ENCODE measurements at places on chromosomes 16 and 17.

- DNase-seq, result no peak
Observed at GRCh38 chr17:42002792-42003301, 14.4 kb downstream of the DNAJC7 start.

GRCh38 chr17:41366070-41366469 is 3.5 kb downstream of the KRT33B start:
- DNase-seq, result no peak

DNA sequence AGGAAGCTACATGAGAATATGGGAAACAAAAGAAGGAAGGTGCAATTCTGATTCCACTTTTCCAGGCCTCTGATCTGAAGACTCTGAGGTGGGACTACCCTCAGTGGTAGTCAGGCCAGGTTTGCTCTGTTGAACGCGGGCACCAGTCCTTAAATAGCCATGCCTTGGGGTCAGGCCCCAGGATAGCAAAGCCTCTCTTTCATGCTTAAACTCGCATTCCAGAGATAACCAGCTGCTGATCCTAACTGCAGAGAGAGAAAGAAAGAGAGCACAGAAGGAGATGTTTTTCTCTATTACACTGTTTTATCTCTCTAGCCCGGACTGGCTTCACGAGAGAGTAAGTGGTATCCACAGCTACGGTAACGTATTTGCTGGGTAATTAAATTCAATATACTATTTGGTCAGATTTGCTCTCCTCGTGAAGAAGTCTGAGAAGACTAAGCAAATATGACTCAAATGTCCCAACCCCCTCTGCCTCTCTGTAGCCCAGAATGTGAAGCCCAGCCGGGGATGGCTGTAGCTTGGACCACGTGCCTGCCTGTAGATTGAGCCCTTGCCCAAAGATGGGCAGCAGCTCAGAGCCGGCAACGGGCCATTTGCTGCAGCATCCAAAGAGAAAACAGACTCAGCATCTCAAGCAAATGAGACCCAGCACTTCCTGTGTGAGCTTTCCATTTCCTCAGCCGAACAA is 122.2 kb downstream of the SMG6 start:
- no peak for DNase-seq

DNA sequence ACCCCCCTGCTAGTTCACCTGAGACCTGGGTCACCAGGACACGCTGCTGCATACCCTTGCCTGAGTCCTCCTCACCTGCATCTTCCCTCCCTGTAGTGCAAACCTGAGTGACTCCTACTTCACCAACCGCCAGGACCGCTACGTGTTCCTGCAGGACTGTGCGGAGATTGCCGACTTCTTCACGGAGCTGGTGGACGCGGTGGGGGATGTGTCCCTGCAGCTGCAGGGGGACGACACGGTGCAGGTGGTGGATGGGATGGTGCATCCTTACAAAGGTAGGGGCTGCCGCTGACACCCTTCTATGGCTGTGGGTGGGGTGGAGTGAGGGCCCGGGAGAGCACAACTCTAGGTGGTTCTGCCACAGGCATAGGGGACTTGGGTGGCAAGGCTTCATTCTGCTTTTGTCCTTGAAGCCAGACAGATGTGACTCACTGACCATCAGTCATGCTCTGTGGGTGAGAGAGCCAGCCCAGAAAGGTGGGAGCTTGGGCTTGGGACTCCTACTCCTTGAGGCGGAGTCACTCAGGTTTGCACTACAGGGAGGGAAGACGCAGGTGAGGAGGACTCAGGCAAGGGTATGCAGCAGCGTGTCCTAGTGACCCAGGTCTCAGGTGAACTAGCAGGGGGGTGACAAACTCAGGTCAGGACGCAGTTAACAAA is 22.3 kb downstream of the PGS1 start:
- no peak for DNase-seq

DNA sequence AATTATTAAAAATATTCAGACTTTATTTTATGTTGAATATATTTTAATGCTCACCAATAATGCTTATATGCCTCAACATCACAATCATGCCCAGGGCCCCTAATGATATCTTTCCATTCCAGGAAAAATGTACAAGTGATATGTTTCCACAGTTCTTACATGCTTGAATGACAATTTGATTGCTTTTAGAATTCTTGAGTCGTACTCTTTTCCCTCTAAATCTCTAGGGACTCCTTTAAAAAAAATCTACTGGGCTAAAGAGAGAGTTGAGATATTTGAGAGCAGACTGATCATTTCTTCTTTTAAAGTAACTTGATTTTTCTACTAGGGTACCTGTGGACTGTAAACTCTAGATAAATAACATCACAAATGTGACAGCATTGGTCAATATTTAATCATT is 18.2 kb upstream of the HLF start:
- DNase-seq, result no peak

- DNase-seq, result no peak
Observed at GRCh38 chr17:3657874-3658783, 10.2 kb downstream of the TAX1BP3 start.

DNA sequence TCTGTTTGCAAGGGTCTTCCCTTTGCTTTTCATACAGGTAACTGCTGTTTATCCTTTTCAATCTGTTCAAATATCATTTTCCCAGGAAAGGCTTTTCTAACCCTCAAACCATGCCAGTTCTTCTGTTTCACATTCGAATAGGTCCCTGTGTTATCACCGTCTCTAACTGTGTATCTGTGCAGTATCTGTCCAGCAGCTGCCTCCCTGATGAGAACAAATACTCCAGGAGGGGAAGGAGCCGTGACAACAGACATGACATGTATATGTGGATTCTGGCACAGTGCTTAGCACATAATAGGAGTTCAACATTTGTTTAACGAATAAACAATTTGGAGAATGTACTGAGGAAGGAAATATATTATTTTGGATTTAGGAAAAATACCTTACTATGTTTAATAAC is 95.7 kb downstream of the STX8 start:
- DNase-seq, result no peak

DNA sequence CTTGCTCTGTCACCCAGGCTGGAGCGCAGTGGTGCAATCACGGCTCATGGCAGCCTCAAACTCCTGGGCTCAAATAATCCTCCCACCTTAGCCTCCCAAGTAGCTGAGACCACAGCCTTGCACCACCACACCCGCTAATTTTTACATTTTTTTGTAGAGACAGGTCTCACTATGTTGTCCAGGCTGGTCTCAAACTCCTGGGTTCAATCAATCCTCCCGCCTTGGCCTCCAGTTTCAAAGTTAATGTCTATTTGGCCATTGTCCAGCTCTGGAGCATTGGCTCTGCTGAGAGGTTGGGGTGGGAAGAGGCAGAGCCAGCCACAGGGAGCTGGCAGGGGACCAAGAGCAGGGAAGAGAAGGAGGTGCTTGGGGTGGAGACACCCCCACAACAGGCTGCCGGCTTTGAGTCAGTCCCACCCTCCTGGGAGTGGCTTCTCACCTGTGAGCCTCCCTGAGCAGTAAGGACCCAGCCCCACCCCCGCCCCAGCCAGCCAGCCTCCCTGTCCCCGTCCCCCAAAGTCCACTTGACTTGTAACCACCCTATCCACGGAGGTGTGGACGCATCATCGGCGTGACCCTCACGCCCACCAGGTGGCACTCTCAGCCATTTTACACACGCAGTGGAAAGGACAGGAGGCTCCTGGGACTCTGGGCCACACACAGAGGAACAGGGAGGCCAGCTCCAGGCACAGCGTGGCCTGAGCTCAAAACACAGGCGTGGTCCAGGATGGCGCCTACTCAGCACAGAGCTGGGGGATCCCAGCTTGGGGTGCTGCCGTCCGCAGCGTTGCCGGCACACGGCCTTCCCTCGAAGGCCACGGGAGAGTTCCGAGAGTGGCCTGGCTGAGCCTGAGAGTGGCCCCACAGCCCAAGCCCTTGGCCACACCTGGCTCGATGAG is 22.8 kb upstream of the PVALEF start:
- DNase-seq, result peak; percentile 80

DNA sequence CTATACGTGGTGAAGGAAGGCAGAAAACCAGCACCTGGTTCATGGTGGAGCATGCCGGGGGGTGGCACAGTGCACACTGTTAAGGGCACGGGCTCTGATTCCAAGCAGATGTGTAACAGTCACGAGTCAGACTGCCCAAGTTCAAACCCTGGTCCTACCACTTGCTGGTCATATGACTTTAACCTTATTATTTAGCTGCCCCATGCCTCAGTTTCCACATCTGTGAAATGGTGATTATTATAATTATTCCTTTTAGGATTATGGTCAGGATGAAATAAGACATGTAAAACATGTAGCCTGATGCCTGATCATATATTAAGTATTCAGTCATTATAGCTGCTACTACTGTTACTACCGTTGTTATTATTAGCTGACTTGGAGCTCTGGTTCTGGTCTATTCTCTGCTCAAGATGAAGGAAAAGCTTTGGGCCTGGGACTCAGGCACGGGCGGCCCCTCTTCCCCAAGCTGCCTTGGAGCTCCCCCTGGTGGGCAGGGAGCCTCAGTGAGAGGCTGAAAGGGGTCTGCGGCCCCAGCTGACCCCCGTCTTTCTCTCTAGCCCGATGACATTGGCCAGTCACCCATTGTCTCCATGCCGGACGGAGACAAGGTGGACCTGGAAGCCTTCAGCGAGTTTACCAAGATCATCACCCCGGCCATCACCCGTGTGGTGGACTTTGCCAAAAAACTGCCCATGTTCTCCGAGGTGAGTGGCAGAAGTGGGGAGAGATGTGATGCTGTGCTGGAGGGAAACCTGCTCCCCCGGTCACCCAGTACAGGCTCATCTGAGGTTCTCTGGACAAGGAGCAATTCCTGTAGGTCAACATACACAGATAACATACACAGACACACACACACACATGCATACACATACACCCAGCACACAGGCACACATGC is 14.0 kb downstream of the NR1D1 start:
- no peak for DNase-seq

DNA sequence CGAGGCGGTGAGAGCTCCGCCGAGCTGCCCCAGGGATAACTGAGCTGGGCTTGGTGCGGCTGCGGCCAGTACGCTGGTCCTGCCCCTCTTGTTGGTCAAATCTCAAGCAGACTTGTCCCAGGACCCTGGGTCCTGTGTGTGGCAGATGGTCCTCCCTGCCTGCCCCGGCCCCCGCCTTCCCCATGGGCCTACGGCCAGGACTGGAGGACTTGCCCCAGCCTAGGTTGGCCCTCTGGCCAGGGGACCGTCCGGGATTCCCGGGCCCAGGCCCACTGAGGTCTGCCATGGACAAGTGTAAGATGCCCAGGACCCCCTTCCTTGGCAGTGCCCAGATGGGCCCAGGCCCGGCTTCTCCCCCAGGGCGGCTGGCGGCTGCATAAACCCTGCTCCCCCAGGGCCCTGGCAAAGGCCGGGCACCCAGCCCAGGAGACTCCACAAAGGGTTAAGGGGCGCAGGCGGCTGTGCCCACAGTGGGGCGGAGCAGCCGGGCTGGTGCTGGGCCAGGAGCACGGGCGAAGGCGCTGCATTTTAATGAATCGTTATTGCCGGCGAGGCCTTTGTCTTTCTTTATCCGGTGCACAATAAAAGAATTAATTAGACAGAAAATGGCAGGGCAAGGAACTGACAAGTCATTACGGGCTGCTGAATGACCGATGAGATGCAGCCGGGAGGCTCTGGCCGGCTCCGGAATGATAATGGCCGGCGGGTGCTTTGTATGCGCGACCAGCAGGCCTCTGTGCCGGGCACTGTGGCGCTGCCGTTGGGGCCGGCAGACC is 9.1 kb downstream of the SOX8 start:
- no peak for DNase-seq

DNA sequence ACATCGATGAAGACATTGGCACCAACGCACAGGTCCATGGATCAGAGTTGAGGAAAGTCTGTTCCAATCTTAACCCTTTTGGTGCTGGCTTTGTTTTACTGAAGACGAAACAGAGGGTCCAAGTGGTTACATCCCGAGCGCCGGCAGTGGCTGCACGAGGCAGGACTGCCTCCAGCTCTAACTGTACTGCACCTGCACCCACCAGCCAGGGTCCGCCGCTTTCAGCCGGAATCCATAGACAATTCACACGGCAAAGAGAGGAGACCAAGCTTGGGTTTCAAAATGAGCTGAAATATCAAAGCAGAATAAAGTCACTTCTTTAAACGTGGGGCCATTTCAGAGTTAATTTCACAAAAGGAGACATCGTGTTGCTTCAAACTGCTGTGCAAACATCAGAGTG is 21.2 kb upstream of the ZC3H18 start:
- DNase-seq, result no peak

DNA sequence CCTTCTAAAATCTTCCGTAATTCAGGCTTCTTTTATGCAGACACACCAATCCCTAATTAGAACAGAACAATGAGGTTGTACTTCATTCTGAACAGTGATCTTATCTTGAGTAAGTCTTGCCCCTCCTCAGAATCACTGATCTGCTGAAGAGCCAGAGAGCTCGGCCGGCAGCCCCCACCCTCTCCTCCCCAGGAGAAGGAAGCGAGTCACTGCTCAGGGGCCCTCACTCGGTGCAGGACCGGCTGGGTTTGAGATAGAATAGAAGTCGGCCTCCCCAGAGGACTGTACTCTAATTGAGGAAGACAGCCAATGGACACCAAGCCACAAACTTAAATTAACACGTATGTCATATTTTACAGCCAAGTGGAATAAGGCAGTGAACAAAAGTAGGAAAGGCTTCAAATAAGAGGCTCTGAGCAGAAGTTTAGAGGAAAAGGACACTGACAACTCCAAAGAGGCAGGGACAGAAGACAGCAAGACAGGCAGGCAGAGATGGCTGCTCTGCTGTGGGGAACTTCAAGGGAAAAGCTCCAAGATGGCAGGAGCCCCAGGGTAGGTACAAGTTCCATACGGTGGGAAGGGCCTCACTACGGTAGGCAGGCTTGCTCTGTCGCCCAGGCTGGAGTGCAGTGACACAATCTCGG is 18.6 kb downstream of the CREBBP start:
- no peak for DNase-seq

- no peak for DNase-seq
Observed at GRCh38 chr16:1129106-1129960, 23.6 kb upstream of the CACNA1H start.

DNA sequence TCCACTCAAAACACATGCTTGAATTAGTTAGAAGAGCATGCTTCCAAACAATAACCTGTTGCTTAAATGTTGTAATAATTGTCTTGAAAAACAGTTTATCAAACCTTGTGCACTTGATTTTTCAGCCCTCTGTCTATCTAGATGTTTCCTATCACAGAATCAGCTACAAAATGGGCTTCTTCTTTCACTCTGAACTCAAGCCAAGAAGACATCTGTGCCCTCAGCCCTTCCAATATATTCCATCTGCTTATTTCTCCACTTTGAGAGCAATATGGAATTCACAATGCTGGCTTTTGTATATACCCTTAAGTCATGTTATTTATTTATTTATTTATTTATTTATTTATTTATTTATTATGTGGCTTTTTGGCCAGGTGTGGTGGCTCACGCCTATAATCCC is 234.2 kb downstream of the TOX3 start:
- DNase-seq, result no peak

DNA sequence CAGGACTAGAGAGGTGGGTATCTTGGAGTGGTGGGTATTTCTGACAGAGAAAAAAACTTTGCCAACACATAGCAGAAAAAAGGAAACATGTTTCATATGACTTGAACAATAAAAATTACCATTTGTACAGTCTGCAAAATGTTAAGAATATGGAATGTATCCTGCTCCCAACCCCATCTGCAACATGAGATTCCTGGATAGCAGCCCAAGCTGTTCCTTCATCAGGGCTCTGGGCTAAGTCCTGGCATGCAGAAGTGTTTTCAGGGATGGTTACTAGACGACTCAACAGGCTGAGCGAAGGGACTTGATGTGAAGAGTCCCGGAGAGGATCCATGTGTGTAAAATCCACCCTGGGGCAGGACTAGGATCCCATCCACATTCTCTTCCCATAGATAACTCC is 121.0 kb upstream of the IRX3 start:
- DNase-seq, result no peak

Measured in D721Med (cell line).